ENCODE measurements at places on chromosomes 1 and 21.
A peak's percentile ranks its signal among the peaks of the same experiment; 100 is the strongest.

- no peak for DNase-seq
These were observed 212.8 kb downstream of the FMN2 start for GRCh38 chr1:240304466-240304865.

DNA sequence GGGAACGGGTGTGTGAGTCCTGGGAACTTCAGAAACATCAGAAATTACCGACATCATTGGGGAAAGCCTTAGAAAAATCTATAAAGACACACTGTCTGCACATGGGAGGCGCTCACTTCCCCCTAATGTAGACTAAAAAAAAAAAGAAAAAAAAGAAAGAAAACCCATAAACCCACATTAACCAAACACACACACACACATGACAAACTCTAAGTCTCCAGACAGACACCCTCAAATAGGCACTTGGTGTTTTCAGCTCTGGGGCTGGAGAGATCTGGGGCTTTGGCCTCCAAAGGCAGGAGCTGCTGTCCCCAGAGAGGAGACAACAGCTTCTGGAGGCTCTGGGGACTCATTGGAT lies 13.2 kb upstream of the SDHB start:
- no peak for DNase-seq

DNA sequence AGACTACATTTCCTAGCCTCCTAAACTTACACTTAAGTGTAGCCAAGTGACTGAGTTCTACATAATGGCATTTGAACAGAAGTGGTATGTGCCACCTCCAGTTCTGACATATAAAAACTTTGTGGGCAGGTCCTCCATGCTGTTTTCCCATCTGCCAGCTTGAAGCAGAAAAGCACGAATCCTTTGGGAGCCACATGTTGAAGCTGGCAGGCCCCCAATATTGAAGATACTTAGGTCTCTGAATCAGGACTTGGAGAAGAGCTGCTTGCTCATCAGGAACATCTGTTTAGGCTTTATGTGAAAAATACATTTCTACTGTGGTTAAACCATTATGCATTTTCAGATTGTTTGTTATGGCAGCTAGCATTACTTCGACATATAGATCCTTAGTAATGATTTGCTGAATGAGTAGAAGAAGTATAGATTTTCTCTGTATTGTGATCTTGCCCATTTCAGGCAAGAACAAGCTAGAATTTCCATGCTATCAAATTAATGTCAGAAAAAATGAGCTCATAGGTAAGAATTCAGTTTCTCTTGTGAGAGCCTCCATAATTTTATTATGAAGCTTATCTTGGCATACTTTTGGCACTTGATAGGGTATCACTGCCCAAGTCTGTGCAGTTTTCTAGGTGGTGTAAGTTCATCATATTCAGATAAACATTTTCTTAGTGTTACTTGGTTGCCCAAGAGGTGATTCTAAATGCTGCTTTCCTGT lies 68.4 kb downstream of the GDAP2 start:
- no peak for DNase-seq

GRCh38 chr1:208607616-208608015 lies 363.4 kb upstream of the PLXNA2 start:
- DNase-seq: no peak

DNA sequence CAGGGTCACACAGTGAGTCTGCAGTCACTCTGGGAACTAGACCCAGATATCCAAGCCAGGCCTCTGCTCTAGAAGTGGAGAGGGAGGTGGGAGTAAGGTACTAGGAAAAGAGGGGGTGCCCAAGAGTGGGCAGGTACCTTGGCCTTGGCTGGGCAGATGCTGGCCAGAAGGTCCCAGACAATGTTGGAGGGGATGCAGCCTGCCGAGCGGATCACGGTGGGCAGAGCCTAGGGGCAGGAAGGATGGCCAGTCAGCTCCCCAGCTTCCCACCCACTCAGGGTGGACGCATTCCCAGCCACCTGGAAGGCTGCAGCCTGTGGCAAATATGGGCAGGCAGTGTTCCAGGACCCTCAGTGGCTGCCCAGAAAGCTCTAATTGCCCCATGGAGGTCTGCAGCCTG lies 23.3 kb downstream of the SPOCD1 start:
- DNase-seq: no peak

DNA sequence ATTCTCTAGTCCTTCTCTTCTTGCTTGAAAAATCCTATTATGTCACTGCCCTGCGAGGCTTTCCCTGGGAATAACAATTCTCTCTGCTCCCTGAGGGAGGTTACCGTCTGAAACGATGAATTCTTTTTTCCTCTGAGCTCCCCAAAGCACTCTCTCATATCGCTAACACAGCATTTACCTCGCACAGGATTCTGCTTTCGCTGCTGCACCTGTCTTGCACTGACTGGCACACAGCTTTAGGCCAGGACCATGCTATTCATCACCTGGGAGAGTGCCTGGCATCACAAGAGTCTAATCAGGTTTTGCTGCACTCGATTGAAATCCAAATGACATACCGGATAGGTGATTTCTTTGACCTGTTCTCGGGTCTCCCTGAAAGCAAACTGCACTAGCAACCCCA lies 52.8 kb upstream of the GNG4 start:
- DNase-seq: no peak

GRCh38 chr1:101905283-101905835 lies 91.4 kb downstream of the OLFM3 start:
- DNase-seq: no peak

DNA sequence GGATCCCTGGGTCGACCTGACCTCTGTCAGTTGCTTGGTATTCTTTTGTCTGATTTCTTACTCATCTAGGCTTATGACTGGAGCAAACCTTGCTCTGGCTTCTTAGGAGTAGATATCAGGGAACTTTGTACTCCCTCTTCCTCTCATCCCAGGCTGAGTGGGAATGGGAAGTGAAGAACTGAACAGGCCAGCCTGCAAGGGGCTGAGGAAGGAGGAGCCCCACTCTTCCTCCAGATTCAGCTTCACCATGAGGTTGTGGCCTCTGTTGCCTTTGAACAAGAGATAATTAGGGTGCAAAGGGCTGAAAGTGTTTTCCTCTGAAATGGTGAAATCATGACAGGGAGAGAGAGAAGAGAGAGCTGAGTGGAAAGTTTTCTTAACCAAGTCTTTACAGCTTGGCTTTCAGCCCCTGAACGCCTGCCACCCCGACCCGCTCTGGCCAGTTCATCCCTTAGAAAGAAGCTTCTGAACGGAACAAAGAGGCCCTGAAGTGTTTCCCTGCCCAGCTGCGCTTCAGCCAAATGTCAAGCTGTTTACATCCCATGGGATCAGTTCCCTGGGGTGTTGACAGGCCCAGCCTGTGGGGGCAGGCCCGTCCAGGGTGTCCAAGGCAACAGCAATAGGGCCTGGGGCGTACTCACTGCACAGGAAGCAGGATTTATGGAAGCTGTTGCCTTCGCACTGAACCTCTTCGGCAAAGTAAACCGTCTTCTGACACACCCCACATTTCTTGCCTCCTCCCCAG lies 11.2 kb downstream of the CSRP1 start:
- no peak for DNase-seq

- DNase-seq: no peak
These were observed 12.9 kb downstream of the GLIS1 start for GRCh38 chr1:53726009-53726600.

GRCh38 chr1:197321811-197322210 lies 53.8 kb downstream of the CRB1 start:
- DNase-seq: no peak

DNA sequence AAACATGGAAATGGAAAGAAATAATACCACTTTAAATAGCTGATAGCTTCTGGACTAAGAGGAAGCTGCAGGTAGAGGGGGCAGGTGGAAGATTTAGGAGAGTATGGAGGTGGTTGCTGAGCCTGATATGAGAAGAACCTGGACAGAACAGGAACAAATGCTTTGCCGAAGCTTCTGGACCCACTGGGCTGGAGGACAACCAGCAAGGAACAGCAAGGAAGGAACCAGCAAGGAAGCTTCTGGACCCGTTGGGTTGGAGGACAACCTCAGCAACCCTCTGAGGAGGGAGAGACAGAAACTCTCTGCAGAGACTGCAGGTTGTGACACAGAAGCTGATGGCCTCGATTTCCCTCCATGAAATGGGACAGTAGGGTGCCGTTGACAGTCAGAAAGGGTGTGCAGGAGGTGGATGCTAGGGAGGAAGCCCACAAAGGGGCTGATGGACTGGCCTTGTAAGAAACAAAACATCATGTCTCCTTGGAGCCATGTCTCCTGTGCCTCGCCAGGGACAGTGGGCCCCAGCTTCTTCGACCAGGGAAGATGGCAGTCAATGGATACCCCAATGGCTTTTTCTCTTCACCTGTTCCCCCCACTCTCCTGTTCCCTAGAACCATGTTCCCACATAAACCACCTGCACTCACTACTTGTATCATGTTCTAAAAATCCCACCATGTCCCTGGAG lies 8.3 kb upstream of the WNT3A start:
- DNase-seq: no peak

GRCh38 chr1:17292299-17293160 lies 15.5 kb upstream of the PADI4 start:
- no peak for DNase-seq

DNA sequence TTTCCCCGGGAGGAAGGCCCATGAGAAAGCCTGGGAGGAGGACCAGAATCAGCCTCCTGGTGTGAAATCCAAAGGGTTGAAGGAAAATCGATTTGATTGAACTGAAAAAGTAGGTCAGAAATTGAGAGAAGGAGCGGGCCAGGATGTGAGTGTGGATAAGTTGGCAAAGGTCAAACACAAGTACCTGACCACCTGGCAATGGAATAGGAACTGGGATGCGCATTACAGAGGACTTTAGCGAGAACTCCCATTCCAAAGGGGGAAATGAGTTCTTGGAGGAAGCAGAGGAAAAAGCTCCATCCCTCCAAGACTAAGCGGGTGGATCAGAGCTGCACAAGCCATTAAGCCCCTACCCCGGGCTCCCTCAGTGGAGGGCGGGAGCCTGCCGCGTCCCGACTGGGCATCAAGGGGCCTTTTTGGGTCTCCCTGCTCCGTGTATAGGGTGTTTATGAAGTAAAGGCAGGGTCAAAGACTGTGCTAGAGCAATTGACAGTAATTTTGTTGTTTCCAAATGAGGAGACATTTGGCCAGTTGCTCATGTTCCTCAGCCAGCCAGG lies 56.4 kb downstream of the TGFB2 start:
- no peak for DNase-seq

GRCh38 chr1:156075162-156075561 lies 7.1 kb downstream of the MEX3A start:
- DNase-seq: no peak

DNA sequence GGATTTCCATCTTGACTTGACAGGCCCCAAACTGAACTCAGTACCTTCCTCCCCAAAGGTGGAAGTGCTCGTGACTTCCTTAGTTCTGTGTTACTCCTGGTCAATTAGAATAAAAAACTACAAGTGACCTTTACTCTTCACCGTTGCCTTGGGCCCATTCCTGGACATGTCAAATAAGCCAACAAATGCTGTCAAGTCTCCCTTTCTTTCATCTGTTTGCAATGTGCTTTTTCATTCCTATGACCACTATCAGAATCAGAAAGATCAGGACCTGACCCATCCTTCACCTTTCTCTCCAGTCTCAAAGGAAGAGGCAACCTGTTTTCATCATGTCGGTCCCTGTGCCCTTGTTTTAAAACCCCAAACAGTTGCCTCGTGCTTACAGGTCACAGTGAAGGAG lies 4.9 kb upstream of the KCNJ10 start:
- no peak for DNase-seq

GRCh38 chr1:90412563-90412962 lies 304.5 kb downstream of the BARHL2 start:
- no peak for DNase-seq

DNA sequence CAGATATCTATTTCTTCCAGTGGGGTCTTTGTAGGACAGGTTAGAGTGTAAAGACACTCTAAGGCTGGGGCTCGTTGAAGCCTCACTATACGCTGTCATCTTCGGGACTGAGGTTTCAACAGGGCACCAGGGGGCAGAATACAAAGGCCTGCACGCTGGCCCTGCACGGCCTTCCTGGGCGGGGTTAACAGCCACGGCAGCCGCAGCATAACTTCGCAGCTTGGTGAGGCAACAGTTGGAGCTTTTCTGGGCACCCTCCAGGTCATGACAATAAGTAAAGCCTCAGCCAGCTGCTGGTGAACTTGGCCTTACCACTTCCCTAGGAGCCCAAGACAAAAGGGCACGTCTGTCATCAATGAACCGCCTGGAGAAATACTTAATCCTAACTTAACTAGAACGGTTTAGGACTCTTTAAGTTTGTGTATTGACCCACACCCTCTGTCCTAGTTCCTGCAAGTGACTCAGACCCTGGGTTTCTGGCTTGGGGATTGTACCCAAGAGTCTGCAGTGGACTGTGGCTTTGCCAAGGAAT lies 2.3 kb upstream of the RUNX1 start:
- DNase-seq: peak; percentile 67

DNA sequence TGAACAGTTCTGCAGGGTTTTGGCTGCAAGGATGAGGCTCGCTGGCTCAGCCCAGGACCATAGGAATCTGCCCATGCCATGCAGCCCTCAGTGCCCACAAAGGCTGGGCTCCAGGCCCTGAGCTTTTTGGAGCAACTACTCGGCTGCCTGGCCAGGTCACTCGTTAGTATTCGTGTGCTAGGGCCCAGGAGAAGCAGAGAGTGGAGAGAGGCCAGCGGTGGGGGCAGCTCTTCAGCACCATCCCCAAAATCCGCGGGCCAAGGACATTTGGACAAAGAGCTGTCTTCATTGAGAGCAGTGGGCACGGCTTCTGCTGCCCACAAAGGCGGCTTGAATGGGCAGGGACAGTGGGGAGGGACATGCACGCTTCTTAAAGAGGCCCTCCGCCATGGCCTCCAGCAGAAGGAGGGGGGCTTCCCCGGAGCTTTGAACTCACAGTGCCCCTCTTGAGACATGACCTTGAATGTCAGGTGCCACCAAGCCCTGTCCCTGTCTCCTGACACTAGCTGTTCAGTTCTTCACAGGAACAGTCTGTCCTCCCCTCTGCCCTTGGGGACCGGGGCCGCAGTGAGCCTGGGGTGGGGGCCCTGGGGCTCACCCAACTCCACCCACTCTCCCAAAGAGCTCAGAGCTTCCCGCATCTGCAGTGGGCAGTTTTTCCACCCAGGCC lies 106.1 kb upstream of the ARHGEF16 start:
- no peak for DNase-seq

GRCh38 chr1:233721004-233721595 lies 107.2 kb downstream of the KCNK1 start:
- no peak for DNase-seq

DNA sequence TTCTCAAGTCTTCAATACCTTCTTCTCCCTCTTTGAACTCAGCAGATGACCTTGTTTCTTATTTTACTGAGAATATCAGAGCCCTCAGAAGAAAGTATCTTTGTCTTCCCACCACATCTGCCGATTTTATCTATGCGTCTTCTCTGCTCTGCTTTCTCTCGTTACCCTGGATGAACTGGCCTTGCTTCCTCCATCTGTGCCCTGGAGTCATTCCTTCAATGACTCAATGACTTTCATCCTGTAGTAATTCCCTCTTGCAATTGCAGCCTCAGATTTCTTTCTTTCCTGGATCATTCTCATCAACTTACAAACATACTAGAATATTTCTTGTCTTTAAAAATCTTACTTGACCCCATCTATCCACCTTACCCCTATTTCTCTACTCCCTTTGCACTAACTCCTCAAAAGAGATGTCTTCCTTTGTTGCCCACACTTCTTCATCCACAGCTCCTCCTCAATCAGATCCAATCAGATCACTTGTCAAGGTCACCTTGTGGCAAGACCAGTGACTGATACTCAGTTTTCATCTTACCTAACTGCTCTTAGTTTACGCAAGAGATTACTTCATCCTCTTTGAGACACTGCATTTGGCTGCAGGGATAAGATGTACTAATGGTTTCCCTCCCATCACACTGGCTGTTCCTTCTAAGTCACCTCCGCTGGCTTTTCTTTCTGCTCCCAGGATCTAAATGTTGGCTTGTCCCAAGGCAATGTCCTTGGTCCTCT lies 8.2 kb upstream of the TGFBR3 start:
- no peak for DNase-seq

Measured in stimulated activated CD4-positive, alpha-beta T cell treated with anti-CD3 and anti-CD28 coated beads, Interleukin-1b, Interleukin-23, amount 100 ng/mL, for 1 hour (primary cell).